ENCODE measurements at places on chromosomes 7 and 10.

GRCh38 chr7:95684037-95684436 is 87.7 kb upstream of the PDK4 start:
- DNase-seq, result peak; percentile 34

- no peak for DNase-seq
Observed at GRCh38 chr10:23375366-23375765, 30.8 kb upstream of the C10orf67 start.

GRCh38 chr10:51955696-51956095 is 256.3 kb upstream of the CSTF2T start:
- DNase-seq, result no peak

GRCh38 chr7:113561446-113561845 is 357.4 kb downstream of the PPP1R3A start:
- DNase-seq, result no peak

DNA sequence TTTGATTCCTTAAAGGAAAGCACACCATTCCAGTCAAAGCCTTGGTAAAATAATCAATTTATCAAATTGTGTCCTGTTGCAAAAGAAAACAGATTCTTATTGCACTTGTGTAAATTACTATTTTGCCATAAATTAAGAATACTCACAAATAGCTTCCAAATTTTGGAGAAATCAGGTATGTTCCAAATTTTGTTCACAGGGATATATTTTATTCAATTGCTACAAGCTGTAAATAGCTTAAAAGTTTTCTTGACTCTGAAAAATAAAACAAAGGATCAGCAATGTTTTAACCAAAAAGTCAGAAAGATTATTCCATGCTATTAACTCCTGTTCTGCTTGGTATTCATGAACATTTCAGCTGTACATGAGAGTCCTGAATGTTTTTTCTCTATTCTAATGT is 47.4 kb upstream of the CHST3 start:
- no peak for DNase-seq

GRCh38 chr7:85392789-85393188 is 205.9 kb upstream of the SEMA3D start:
- no peak for DNase-seq

DNA sequence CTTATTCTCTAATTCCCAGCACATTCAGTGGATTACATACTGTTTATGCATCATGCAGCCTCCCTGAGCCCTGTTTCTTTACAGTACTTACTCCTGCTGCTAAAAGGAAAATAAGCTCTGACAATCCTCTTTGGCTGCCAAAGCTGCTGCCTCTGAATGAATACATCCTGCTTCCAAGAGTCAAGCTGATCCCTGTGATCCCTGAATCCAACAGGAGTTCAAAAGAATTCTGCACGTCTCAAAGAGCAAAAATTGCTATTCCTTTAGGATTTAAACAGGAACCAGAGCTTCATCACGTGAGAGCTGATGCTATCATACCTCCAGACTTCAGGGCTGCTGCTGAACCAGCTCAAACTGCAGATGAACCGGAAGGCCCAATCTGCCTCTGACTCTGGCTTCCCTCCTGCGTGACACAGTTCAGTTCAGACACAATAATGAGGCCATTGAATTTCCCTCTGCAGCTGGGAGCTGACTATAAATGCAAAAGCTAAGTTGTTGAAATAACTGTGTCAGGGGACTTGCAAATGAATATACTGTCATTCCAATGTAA is 851.0 kb upstream of the PHF14 start:
- peak; percentile 45 for DNase-seq

- no peak for DNase-seq
Observed at GRCh38 chr10:121803611-121804010, 124.2 kb downstream of the ATE1 start.

- no peak for DNase-seq
Observed at GRCh38 chr7:128888039-128888755, 22.3 kb downstream of the KCP start.

DNA sequence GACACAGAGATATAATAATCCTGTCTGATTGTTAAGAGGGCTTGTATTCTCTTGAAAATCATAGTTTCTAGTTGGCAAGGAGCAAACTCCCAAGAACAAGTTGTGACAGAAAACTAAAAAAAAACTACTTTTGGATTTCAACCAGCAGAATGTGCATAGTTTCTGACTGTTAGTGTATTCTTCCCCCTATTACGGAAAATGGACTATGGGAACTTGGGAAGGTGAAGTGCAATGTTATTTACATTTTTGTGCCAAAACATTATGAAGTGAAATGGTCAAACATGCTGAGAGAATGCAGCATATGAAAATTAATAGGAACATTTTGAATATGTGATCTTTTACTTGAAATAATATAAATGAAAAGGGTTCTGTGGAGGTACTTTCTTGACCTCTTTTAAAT is 660.8 kb downstream of the SUGCT start:
- no peak for DNase-seq

DNA sequence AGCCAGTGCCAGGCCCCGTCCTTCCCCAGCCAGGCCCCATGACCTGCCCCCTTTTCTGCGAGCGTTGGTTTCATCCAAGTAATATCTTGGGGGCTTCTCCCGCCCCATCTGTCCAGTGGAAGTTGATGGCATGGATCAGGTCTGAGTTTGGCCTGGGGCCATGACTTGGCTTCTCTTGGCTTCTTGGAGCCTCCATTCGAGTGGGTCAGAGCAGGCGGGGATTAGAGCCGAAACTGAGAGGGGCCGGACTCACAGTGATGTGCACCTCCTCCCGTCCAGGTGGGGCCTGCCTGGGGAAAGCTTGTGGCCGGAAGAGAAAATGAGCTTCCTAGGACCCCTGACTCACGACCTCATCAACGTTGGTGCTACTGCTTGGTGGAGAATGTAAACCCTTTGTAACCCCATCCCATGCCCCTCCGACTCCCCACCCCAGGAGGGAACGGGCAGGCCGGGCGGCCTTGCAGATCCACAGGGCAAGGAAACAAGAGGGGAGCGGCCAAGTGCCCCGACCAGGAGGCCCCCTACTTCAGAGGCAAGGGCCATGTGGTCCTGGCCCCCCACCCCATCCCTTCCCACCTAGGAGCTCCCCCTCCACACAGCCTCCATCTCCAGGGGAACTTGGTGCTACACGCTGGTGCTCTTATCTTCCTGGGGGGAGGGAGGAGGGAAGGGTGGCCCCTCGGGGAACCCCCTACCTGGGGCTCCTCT is 15.1 kb upstream of the LIMK1 start:
- no peak for DNase-seq

GRCh38 chr10:17028798-17029197 is 100.8 kb downstream of the CUBN start:
- DNase-seq, result no peak

DNA sequence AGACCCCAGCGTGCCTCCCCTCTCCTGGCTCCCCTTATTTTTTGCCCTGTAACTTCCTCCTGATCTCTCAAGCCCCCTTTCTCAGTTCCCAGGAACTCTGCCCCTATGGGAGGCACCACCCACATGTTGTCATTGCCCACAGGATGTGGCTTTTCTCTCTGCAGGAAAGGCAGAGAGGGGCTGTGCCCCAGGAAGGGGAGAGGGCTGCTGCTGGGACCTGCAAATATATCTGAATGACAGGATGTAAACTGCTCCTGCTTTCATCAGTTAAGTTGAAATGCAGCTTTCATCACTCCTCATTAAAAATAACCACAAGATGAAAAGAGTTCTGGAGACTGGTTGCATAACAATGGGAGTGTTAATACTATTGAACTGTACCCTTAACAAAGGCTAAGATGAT is 103.3 kb downstream of the CLEC2L start:
- DNase-seq, result no peak

- DNase-seq, result no peak
Observed at GRCh38 chr7:115032715-115033703, 111.1 kb downstream of the MDFIC start.

DNA sequence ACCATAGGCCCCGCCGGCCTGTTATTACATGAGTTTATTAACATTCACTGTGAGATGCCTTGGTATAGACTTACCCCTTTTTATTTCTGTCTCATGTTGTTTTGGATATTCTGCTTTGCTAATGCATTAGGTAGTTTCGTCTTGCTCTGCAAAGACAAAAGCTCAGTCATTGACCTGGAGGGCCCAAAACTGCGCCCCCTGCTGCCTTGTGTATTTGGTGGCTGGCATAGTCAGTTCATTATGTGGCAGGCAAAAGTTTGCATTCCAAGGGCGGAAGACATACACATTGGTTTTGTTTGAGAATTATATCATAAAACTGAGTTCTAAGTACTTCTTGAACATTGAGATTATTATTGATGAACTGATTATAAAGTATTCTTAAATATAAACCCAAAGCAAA is 372.5 kb downstream of the SDK1 start:
- no peak for DNase-seq

- no peak for DNase-seq
Observed at GRCh38 chr7:78220754-78221153, 422.2 kb downstream of the PHTF2 start.

DNA sequence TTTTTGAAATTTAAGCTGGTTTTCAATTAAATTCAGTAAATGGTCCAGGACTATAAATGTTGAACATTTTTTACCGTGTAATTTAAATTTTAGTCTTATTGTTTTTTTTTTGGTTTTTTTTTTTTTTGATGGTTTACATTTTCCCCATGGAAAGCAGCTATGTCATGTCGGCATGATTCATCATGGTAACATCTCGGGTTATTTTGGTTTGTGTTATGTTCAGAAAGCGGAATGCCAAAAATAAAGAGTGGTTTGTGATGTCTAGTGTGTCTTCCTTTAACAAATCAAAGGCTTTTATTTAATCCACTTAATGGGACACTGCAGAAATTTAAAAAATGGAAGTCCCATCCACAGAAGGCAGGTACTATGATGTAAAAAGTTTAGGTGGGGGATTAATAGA is 58.5 kb downstream of the TRUB1 start:
- DNase-seq, result no peak

DNA sequence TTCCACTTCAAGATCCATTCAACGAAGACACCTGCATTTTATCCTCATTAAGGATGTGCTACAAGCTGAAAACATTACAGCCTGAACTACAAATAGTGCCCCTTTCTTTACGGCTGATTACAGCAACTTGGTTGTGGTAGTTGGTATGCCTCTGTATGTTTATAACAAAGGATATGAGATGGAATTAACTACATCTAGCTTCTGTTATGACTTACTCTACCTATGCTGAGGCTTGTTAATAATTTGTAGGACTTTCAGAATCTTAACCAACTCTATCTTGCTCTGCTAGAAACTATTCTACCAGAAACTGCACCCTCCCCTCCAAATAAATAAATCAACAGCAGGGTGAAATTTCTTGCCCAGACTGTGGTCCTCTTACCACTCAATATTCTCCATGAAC is 448.1 kb downstream of the GRM8 start:
- no peak for DNase-seq

DNA sequence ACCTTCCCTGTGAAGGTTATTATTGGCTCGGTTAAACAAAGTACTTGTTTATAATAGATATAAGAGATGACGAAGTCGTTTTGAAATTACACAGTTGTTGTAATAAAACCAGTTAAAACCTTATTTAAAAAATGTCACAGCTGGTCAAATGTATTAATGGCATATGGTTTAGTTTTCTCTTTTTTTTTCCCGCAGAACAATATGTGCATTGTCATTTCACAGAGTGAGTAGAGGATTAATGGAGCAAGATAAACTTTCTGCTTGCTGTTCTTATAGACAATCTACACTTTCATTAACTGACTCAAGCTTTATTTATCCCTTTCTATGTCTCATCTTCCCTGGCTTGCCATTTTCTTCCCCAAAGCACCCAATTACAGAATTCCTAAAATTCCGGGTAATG is 404.3 kb upstream of the NPVF start:
- DNase-seq, result no peak

DNA sequence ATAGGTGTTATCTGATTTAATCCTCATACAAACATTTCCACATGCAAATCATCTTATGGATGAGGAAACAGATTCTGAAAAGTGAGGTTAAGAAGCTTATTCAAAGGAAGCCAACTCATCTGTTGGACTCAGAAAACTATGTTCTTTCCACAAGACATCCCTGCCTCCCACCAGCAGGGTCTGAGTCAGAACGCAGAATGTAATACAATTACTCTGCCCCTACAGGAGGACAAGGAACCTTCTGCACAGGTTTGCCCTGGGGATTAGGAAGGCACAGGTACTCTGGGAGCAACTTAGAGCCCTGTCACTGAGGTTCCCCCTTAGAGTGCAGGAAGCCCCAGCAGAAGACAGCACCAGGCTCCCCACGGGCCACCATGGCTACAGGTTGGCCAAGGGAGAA is 255.7 kb downstream of the TNS3 start:
- no peak for DNase-seq

GRCh38 chr7:18520450-18521235 is 25.1 kb downstream of the HDAC9 start:
- DNase-seq, result no peak

- no peak for DNase-seq
Observed at GRCh38 chr10:131590567-131590966, 279.0 kb upstream of the TCERG1L start.

- DNase-seq, result no peak
Observed at GRCh38 chr7:19133886-19134285, 11.3 kb downstream of the FERD3L start.

DNA sequence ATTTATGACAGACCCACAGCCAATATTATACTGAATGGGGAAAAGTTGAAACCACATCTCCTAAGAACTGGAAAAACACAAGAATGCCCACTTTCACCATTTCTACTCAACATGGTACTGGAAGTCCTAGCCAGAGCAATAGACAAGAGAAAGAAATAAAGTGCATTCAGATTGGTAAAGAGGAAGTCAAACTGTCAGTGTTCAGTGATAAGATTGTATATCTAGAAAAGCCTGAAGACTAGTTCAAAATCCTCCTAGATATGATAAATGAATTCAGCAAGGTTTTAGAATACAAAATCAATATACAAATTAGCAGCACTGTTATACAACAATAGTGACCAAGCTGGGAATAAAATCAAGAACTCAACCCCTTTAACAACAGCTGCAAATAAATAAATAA is 6.9 kb upstream of the ZNF138 start:
- DNase-seq, result no peak

DNA sequence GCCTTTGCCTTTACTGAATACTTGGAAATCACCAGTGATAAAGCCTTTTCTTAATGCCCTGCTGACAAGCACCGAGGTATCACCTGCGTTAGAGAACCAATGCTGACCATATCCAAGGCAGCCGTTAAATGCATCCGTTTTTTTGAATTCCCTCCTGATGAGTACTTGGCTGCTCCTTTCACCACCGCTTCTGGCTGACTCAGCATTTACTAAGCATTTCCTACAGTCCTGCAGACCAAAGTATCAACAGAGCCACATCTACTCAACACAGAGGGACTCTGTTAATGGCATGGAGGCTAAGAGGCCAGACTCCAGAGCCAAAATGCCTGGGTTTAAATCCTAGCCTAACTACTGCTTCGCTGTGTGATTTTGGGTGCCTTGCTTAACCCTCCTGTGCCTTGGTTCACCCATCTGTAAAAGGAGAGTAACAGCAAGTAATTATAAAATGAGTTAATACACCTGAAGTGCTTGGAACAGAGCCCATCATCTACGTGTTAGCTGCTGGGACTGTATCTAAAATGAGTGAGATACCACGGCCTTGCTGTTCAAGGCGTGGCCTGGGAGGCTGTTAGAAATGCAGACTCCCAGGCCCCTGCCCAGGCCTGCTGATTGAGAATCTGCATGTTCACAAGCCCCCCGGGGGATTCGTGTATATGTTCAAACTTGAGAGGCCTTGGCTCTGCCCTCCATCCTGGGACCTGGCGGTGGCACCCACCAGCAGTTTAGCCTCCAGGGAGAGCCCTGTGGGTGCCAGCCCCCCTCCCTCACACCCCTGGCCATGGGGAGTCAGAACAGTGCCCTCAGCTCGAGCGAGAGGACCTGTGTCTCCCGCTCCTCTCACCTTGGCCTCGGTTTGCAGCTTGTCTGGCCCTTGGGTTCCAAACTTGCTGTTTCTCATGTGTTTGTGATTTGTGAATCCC is 30.8 kb upstream of the EFCAB10 start:
- peak; percentile 24 for DNase-seq

GRCh38 chr7:32536585-32536984 is 41.3 kb downstream of the AVL9 start:
- no peak for DNase-seq

All from D341Med (cell line).